ENCODE measurements at places on chromosomes 5 and 9.

- DNase-seq = no peak
Measured at GRCh38 chr9:112059966-112060320, 115.2 kb downstream of the SUSD1 start.

GRCh38 chr9:114861922-114862605 lies 56.2 kb upstream of the TNFSF15 start:
- no peak for DNase-seq

- peak; percentile 56 for DNase-seq
Measured at GRCh38 chr9:125513668-125514413, 193.2 kb downstream of the MAPKAP1 start.

- no peak for DNase-seq
Measured at GRCh38 chr5:75235711-75236110, 967 bp downstream of the ANKRD31 start.

GRCh38 chr5:171478946-171479775 lies 59.7 kb downstream of the FGF18 start:
- DNase-seq = no peak

DNA sequence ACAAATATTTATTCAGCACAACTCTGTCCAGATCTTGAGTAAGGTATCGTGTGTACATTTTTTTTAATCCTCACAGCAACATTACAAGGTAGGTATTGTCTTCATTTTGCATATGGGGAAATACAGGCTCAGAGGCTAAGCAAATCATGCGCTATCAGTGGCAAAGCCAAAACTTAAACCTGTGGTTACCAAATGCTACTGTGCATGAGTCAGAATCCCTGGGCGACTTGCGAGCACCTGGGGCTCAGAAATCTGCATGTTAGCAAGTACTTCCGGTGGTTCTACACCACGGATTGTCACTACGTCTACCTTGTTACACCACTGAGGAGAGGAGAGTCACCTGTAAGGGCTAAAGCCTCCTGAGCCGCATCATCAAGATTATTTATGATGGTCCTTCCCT lies 21.3 kb downstream of the C5orf58 start:
- peak; percentile 70 for DNase-seq

DNA sequence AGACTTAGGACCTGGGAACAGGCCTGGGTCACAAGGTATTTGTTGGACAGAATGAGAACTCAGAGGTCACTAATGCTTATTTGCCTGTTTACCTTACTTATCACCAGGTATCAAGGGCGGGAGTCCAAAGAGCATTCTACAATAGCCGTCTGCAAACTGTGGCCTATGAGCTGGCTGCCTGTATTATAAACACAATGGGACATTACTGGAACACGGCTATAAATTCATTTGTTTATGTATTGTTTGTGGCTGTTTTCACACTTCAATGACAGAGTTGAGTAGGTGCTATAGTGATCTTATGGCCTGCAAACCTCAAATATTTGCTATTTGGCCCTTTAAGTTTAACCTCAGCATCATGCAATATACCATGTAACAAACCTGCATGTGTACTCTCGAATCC lies 76.6 kb upstream of the ASTN2 start:
- no peak for DNase-seq

GRCh38 chr5:176792655-176793342 lies 17.6 kb upstream of the UNC5A start:
- DNase-seq = no peak

GRCh38 chr9:119391878-119392277 lies 22.6 kb upstream of the BRINP1 start:
- DNase-seq = no peak

DNA sequence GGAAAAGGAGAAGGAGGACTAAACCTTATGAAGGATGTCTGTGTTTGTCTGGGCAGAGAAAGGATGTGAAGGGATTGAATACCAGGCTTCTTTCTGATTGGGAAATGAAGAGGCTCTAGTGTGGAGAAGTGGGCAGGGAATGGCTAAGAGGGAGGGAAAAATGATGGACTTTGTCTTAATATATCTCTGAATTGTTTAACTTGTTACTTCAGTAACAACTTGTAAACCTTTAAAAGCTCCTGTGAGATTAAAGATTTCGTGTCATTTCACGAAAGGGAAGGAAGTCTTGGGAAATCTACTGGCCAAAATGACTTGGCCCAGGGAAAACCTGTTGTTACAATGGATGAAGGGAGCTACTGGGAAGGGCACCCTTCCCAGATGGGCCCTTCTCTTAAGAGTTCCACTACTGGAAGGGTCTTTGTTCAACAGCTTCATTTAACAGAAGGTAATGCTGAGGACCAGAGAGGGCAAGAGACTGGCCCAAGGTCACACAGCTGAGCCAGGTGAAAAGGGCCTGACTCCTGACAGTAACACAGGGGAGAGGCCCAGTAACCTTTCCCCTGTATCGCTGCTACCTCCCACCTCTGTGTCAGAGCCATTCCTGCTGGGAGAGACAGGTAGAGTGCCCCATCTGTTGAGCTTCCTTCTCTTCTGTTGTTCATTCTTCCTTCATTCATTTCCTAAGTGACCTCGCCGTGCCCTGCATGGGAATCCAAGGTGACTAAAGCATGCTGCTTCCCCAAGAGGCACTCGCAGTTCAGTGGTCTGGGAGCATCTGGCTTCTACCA lies 5.1 kb upstream of the TCOF1 start:
- no peak for DNase-seq

GRCh38 chr9:14221558-14221957 lies 92.4 kb downstream of the NFIB start:
- no peak for DNase-seq

- no peak for DNase-seq
Measured at GRCh38 chr5:64947031-64947430, 178.3 kb downstream of the CWC27 start.

GRCh38 chr9:137689745-137690529 lies 71.1 kb downstream of the EHMT1 start:
- no peak for DNase-seq

GRCh38 chr9:135329571-135330306 lies 149.8 kb upstream of the PPP1R26 start:
- DNase-seq = no peak

DNA sequence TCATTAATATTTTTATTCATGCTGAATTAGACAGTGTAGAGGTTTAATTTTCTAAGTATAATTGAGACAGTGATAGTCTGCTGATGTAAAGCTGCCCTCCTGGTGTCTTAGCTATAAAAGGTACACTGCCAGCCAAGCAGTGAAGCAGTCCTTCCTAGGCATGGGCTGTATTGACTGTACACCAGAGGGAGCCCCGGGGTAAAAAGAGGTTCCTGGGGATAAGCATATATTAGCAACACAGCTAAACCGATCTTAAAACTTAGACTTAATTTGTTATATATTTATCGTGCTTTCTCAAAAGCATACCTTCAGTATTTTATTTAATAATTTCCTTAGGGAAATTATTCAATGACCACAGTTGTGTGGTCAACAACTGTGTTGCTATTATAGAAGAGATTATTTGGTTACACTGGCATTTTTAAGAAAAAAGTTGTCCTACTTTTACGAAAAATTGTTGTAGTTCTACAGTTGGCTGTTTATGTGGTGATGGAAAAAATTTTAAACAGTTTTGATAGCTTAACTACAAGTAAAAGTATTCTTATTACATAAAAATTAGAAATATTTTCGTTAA lies 68.8 kb downstream of the ELL2 start:
- peak; percentile 42 for DNase-seq

DNA sequence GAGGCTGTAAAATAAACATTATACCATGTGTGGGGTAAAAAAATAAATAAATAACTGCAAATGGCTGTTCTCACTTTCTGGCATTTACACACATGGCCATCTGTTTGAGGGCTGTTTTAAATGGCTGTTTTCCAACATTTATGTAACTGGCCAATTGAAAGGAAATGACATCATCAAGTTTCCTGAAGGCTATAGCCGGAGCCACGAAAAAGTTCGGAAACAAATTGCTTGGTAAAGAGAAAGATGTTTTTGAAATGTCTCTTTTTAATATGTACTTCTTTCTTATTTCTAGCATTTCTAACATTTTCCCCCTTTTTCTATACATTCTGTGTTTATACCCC lies 95.4 kb upstream of the DAB2 start:
- DNase-seq = no peak

- DNase-seq = no peak
Measured at GRCh38 chr9:103319979-103320378, 324.8 kb downstream of the CYLC2 start.

DNA sequence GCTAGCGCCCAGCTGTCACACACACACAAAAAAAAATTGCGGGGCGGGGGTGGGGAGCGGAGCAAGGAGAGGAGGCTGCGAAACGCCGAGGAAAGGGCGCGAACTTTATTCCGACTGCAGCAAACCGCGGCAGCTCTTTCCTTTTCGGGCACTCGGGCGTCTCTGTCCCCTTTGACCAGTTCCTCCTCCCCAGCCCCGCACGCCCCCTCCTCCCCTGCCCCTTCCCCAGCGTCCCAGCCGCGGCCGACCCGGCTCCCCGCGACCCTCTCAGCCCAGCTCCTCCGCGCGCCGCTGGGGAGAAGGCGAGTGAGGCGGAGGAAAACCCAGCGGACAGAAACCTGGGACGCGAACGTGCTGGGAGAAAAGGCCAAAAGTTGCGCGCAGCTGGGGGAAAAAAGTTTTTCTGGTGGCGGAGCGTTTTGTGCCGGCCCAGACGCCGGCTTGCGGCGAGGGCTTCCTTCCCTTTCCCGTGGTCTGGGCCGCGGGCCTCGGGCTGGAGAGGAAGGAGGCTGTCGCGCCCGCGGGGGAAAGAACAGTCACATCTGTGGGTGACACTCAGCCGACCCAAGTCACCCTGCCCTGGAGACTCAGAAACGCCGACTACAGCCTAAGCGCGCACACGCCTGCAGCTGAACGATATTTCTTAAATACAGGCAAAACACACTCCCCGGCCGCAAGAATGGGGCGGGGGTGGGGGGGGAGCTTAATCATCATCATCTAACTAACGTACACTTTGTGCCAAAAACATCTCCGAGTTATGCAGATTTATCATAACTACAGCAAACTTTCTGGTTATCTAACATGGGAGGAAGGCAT lies 1.1 kb upstream of the BNC2 start:
- DNase-seq = peak; percentile 9

- DNase-seq = no peak
Measured at GRCh38 chr9:91492237-91492636, 68.6 kb upstream of the NFIL3 start.

DNA sequence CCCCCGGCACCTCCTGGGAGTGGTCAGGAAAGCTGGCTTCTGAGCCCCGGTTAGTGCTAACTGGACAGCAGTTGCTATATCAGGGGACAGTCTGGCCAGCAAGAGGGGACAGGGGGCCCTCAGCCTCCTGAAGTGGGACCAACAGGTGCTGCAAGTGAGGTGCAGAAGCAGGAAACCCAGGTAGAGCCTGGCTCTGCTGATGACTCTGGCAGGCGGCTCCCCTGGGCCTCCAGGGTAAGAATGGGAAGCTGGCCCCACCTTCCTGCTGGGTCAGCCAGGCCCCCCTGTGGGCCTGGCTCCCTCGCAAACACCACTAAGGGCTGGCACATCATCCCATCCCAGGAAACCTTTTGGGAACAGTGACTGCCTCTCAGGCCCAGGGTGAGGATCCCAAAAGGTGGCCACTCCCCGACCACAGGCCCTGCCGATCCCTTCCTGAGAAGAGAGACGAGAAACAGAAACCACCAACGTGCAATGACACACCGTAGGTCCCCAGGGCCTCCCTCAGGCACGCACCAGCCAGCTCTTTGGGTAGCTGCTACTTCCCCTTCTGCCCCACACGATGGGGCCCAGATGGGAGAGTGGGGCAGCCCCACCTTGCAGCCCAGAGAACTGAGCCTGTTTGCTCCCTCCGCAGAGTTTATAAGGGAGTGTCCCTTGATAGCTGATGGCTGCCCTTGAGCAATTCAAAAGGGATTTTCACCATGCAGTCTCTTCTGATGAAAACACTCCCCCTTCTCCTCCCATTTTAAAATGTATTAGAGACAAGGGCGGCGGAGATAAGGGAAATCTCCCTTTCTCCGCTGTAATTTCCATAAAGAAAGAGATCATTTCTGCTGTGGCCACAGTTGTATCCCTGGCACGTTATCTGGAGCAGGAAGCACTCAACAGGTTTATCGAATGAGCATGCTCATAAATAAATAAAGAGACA lies 76.8 kb downstream of the STK10 start:
- DNase-seq = peak; percentile 93

DNA sequence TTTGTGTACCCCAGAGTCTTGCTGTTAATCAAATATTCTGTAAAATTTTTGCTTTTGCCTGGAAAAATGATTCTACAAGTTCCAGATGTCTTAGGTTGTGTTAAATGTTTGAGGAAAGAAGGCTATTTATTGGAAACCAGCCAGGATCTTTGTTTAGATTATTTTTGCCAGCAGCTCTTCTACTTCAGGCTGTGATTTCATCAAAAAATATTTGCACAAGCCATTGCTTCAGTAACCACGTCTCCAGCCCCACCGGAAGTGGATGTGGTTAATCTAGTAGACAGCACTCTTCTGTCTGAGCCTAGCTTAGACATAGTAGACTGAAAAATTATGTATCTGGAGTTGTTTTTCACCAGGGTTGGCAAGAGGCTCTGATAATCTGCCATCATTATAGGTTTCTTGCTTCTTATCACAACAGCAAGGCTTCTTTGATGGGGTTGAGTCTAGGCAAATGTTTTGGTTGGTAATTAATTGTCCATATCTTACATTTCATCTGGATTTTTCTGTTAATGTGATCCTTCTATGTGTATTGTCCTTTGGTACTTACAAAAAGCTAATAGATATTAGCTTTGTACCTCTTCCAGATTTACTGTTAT lies 17.1 kb downstream of the KCTD16 start:
- DNase-seq = peak; percentile 75

DNA sequence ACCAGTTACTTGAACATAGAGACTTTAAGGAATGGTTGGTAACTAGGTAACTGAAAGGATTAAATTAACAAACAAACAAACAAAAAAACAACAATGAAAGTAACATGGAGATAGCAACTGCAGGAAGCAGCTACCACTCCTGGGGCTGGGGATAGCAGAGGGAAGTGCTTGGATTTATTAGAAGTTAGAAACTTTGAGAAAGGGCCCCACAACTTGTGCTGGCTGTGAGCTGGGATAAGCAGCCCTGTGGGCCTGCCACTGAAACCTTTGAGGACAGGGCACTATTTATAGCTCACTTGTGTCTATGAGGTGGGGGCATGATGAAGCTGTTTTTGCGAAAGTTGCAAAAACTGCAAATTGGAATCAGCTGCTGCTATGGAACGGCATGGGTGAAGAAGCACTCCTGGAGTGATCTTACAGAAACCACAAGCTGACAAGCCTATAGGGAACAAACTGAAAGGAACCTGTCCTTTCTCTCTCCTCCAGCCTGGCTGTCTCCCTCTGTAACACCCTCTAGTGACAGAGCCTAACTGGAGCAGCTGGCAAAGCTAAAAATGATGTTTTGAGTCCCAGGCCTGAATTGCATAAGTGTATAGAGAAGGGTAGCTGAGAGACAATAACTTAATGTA lies 91.4 kb upstream of the RANBP6 start:
- no peak for DNase-seq

DNA sequence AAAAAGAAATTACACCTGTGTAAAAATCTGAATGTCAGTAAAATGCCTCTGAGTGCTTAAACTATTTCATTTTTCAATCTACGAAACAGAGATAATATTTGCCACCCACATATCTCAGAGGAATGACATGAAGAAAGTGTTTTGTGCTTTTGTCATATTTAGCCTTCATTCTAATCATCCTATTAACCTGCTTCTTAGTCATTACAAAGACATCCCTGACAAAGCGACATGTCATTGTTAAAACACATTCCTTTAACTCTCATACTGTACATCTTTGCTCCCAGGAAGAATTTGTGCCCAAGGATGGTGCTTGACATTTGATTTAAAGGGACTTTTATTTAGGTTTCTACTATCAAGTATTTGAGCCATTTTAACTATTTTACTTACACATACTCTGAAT lies 275.9 kb downstream of the DMRTA1 start:
- no peak for DNase-seq

GRCh38 chr9:119005162-119005561 lies 364.1 kb downstream of the BRINP1 start:
- DNase-seq = no peak

All from stimulated activated CD4-positive, alpha-beta T cell treated with anti-CD3 and anti-CD28 coated beads, Interleukin-15, amount 100 ng/mL, for 24 hours (primary cell).